ENCODE measurements at places on chromosomes 6 and 20.

DNA sequence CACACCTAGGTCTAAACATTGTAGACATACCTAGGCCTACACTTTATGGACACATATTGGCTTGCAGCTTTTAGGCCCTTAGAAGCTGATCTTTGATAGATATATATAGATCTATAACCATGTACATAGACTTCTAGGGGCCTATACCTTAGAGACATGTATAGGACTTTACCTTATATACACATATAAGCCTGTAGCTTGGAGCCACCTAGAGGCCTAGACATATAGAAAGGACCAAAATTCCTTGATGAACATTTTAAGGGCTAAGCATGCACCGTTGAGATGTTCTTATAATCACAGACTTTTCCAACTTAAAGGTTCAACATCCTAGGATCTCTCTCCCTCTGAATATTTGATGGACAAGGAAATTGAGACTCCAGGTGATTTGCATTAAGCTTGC, 371.7 kb upstream of the SASH1 start:
- DNase-seq: no peak

- no peak for DNase-seq
Measured at GRCh38 chr6:146990284-146990683, 213.9 kb upstream of the STXBP5 start.

GRCh38 chr6:136333824-136334464, 44.3 kb upstream of the BCLAF1 start:
- no peak for DNase-seq

GRCh38 chr6:56757588-56757984, 114.9 kb upstream of the DST start:
- DNase-seq: no peak

- no peak for DNase-seq
Measured at GRCh38 chr20:21126581-21126870, 644 bp downstream of the KIZ start.

DNA sequence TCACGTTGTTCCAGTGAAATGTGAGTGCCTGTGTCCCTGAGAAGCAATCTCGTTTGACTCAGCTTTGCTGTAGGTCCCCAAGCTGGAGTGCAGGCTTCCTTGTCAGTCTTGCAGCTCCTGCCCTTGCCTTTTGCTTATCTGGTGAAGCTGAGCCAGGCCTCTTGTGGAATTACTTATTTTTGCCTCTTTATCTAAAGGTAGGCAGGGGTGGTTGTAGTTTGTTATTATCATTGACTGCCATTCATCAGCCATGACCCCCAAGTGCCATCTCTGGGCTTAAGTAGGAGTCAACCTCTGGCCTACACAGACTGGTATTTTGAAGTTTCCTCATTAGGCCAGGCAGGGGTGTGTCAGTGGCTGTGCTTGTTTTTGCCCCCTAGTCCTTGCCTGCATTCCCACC, 2.1 kb downstream of the TMEM14B start:
- no peak for DNase-seq

DNA sequence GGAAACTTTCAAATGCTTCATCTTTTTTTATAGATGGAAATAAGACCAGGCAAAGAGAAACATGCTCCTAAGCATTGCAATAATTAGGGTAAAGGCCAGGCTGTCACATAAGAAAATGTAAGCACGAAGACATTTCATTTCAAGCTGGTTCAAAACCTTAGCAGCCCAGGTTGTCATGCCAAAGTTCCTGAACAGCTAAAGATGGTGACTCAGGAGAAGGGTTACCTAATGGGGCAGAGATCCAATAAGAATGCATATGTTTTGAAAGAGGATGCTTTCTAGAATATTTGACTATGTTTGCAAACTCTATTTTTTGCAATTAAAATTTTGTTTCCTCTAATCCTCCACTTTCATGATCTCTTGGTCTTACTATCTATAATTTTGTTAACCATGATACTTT, 65.6 kb upstream of the PHACTR2 start:
- DNase-seq: no peak

- no peak for DNase-seq
Measured at GRCh38 chr6:37221585-37222124, 35.9 kb upstream of the TBC1D22B start.

- DNase-seq: no peak
Measured at GRCh38 chr20:23034721-23035671, at the start of gene SSTR4. SSTR4 (plus strand) TSS chr20:23035312; CDS start chr20:23035484, 172 bp downstream.

GRCh38 chr6:146543211-146543939, at the start of gene RAB32:
RAB32 (plus strand) TSS chr6:146543833; CDS start chr6:146543872, 39 bp downstream.
- DNase-seq: peak; percentile 68

DNA sequence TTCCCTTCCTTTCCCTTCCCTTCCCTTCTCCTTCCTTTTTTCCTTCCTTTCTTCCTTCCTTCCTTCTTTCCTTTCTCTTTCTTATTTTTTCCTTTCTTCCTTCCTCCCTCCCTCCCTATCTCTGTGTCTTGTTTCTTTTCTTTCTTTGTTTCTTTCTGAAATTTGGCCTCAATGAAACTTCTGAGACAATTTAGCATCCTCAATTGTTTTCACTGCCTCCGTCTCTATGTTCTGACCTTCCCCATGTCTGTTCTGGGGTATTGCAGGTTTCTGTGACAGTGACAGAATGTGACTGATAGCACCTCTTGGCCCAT, 81.7 kb upstream of the PAX1 start:
- DNase-seq: no peak

DNA sequence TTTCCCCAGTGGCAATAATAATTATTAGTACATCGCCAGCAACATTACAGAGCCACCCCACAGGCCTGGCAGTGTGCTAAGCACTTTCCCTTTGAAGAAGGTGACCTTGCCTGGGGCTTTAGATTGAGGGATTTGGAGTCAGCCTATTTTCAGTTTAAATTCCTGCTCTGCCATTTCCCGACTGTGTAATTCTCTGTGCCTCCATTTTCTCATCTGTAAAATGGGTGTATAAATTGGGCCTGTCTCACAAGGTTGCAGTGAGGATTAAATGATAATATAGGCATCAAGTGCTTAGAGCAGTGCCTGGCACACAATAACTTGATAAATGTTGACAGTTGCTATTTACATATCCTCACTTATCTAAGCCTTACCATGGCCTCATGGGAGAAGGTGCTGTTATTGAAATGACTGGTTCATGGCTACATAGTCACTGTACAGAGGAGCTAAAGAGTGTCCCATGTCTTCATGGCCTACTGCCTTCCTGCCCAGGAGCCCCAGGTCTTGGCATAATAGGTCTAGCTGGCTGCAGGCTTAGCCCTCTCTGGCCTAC, 5.1 kb upstream of the SCRT2 start:
- no peak for DNase-seq

GRCh38 chr6:85579581-85579980, 14.1 kb downstream of the SNX14 start:
- no peak for DNase-seq

GRCh38 chr6:152052061-152052460, 244.6 kb downstream of the ESR1 start:
- no peak for DNase-seq

GRCh38 chr6:106674541-106675229, 45.3 kb downstream of the QRSL1 start:
- no peak for DNase-seq

DNA sequence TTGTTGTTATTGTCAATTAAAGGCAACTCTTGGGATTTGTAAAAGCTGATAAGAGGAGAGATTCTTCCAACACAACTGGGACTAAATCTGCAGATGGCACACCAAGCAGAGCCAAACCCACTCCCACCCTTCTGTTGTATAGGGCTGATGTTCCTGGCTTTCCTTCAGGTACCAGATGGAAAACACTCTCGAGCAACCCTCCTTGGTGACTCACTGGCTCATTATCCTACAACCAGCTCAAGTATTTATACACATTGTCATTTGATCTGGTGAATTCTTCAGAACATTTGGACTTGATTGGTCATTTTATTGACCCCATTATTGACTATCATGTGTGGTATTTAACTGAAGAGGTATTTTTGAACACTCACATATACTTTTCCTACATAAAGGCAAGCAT, 190.3 kb upstream of the PCSK2 start:
- DNase-seq: no peak

GRCh38 chr6:106155219-106155830, 69.2 kb downstream of the PRDM1 start:
- DNase-seq: no peak

- DNase-seq: no peak
Measured at GRCh38 chr6:123575188-123575587, 61.6 kb downstream of the TRDN start.

DNA sequence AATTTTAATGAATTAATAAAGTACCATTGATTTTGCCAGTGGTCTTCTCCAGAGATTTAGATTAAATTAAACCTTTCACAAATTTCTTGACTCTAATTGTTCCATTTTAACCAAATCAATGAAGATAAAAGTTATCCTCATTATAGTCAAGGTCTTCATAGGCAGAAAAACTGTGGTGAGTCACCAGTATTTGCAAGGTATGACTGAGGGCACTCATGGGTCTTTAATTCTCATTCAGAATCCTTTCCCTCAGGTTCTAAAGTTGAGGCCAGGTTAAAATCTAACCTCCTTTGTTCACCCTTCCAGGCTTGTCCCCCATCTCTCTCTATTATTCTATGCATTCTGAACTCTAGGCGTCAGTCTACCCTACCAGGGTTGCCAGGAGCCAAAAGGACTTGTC, 93.9 kb downstream of the JAG1 start:
- no peak for DNase-seq

DNA sequence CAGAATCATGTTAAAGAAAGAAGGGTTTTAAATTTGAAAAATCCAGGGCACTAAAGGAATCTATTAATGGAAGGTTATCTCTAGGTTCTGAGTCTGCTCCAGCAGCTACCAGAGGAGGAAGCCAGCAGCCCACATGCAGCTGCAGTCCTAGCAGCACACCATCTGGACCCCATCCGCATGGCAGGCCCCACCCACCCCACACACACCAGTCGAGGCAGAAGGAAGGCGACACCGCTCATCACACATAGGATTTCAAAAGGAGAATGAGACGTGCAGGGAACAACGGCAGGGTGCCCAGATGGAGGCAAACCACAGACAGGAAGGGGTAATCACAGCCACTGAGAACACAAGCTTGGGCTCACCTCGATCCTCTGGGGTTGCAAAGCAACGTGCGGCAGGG, 78.9 kb downstream of the GINS1 start:
- no peak for DNase-seq

DNA sequence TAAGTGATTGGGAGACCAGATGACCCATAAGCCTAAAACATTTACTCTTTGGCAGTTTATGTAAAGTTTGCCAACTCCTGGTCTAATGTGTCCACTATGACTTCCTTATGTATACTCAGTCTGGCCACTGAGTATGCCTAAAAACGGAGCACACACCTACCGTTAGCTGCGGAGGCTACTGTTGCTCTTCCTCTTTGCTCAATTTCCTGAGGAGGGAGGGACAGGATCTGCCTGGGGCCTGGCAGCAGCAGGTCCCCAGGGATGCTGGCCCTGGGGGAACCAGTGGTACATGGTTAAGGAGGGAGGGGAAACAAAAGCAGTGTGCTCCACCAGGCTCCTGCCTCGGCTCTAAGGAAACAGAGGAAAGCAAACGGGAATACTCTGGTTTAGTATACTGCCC, 113.5 kb downstream of the CDYL start:
- no peak for DNase-seq

GRCh38 chr6:143544011-143544696, 32.6 kb upstream of the FUCA2 start:
- no peak for DNase-seq

DNA sequence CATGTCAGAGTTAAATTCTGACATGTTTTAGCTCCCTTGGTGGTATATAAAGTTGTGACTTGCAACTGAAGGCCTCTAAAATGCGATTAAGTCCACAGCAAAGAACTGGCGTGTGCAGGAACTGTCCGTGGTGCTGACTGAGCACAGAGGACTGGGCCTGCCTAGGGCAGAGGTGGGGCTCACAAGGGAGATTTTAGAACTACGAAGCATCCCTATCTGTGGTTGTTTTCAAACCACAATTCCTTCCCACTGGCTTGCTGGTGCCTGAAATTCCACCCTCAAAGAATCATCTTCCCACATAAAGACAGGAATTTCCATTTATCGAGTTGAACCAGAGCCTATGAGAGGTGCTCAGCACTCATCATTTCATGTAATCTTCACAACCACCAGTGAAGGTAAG, 30.1 kb downstream of the RIMS4 start:
- peak; percentile 71 for DNase-seq

- DNase-seq: no peak
Measured at GRCh38 chr6:27234576-27234975, 12.9 kb upstream of the PRSS16 start.

Measured in neural crest cell (in vitro differentiated cells).